ENCODE measurements at places on chromosomes 2 and 18.

GRCh38 chr2:234426616-234427015 lies 70.3 kb downstream of the ARL4C start:
- no peak for DNase-seq

- DNase-seq: no peak
Observed at GRCh38 chr18:32763293-32763692, 9.5 kb downstream of the KLHL14 start.

GRCh38 chr2:197717863-197718262 lies 12.7 kb downstream of the MARS2 start:
- no peak for DNase-seq

DNA sequence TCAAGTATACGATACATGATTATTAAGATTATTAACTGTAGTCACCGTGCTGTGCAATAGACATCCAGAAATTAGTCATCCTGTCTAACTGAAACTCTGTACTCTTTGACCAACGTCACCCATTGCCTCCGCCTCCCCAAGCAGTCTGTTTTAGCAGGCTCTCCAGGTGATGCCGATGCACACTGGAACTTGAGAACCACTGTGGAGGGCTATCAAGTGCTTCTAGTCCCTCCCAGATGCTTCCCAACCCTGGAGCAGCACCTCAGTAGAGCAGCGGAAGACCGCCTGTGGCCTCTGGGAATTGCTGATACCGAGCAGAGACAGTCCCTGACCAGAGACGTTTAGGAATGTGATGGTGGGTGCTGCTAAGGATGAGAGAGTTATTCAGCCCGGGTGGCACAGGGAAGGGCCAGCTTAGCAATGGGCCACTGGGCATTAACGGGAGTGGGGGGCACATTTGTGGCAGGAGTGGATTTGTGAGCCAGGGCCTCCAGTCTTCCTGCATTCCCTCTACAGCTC lies 50.7 kb downstream of the LIPG start:
- DNase-seq: no peak

GRCh38 chr2:101909760-101910159 lies 82.0 kb upstream of the IL1R2 start:
- no peak for DNase-seq

- DNase-seq: no peak
Observed at GRCh38 chr2:27711804-27712203, 48.1 kb downstream of the SLC4A1AP start.

GRCh38 chr2:192498747-192499146 lies 304.0 kb upstream of the TMEFF2 start:
- no peak for DNase-seq

GRCh38 chr2:33210626-33211025 lies 263.9 kb downstream of the LTBP1 start:
- DNase-seq: no peak

GRCh38 chr2:131036269-131036668 lies 57.0 kb downstream of the FAM168B start:
- DNase-seq: no peak

DNA sequence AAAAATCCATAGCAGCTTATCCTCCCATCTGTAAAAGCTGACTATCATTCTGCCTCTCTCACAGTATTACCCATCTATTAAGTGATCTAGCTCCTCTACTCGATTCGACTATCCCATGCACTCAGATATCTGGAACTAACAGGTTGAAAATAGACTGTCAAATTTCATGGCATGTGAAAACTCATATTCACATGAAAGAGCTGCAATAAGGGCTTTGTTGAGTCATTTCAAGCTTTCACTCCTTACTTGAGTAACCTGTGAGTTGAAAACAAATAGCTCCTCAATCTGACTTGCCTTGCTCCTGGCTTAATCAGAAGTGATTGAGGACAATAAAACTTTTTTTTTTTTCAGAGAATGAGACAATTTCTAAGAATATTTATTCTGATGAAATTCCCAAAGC lies 192.4 kb upstream of the ERBB4 start:
- no peak for DNase-seq

- no peak for DNase-seq
Observed at GRCh38 chr2:210003359-210003758, 921 bp downstream of the RPE start.

- no peak for DNase-seq
Observed at GRCh38 chr2:62450716-62451191, 55.2 kb downstream of the TMEM17 start.

DNA sequence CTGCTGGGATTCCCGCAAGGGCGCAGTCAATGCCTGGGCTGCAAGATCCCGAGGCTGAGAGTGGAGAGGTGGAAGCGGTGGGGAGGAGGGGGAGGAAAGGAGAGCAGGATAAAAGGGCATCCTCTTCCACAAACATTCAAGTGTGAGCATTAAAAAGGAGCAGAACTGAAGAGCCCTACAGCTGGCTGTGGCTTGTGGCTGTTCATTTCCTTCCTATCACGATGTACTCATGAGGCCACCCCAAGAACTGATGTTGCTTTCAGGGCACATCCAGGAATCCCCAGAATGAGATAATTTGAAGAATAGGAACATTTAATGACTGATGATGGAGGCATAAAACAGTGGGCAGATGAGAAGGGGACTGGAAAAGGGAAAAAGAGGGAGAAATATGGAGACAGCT lies 230.8 kb upstream of the SMIM21 start:
- DNase-seq: no peak

DNA sequence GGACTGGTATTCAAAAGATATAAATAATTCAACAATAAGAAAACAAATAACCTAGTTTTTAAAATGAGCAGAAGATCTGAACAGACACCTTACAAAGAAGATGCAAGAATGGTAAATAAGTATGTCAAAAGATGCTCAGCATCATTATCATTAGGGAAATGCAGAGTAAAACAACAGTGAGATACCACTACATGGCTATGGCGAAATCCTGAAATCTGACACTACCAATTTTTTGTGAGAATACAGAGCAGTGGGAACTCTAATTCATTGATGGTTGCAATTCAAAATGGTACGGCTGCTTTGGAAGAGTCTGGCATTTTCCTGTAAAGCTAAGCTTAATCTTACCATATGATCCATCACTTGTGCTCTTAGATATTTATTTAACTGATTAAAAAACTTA lies 151.8 kb downstream of the UBR3 start:
- DNase-seq: no peak

DNA sequence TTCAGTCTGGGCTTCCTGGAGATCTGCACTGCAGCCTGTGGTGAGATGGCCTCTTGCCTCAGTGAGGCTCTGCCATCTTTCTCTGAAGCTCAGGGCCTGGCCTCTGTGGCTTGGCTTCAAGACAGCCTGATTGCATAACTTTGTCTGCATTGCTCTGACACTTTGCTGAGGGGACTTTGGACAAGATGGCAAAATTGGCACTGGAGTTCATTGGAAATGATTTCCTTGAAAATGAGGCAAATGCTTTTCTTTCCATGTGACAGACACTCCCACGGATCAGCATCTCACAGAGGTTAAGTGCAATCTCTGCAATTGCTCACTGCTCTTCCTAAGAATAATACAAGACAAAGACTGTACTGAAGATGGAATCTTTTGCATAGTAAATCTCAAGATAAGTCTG lies 166.8 kb downstream of the KCNS3 start:
- no peak for DNase-seq

GRCh38 chr18:68642003-68642402 lies 72.9 kb downstream of the TMX3 start:
- DNase-seq: no peak

DNA sequence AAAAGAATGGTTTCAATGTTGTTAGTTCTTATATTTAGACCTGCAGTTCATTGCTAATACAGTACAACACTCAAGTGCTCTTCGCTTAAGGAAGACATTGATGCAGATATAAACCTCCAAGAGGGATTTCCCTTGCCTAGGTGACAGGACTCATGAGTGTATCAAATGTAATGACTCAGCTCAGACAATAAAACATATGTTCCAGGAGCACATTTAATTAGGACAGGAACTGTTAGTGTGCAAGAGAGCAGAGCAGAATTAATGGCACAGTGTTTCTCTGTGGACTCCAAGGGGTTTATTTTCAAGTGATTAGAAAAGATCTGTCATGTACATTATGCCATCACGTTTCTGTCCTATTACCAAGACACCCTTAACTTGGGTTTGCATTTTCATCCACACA lies 375.0 kb downstream of the LRRTM4 start:
- DNase-seq: no peak

- DNase-seq: no peak
Observed at GRCh38 chr18:44969214-44969795, 288.6 kb downstream of the SETBP1 start.

DNA sequence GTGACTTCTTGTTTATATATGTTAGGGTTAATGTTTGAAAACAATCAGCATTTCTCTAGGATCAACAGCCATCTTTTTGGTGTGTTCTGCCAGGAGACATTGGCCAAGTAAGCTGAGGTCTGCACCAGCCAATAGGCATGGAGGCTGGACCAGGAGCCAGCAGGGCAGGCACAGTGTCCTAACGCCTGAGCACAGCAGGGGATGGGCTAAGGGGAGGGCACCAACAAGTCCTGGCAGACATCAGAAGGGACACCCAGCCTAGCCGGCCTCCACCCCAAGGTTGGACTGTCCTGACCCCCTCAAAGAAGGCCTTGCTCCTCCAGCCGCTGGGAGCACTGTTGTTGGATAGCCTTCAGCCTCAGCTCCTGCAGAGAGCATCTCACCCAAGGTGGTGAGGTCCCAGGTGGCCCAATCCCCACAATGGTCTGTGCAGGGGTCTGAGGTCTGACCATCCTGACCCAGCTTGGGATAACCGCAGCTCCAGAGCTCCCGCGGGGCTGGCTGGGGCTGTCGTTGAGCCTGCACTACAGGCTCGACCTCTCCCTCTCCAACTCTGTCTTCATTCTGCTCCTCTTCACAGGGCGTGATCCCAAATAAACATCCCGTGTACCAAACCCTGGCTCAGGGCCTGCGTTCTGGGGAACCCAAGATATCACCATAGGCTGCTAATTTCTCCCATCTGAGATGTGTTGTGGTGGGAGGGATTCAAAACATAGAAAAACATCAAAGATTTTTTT lies 8.1 kb downstream of the TEX44 start:
- no peak for DNase-seq

DNA sequence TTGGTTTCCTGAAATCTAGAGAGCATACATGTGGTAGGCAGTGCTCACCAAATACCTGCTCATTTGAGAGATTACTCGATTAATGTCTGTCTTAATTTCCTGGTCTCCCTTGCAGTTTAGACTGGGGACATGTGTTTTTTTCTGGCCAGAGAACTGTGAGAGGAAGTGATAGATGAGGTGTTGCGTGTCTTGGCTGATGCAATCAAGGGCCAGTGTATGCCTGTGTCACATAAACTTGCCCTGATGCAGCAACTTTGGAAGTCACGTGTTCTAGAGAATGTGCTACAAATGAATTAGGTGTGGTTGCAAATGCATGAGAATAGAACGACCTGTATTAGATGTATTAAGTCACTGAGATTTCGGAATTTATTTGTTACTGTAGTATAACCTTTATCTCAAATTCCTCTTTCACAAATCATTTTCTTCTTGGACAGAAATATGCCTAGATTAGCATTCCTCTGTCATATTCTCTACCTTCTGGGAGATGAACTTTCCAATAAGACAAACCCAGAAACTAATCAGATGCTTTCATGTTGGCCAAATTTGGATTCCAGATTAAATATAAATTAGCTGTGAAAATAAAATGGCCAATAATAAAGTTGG lies 9.9 kb upstream of the IL1A start:
- DNase-seq: no peak

- DNase-seq: no peak
Observed at GRCh38 chr2:24993406-24994145, 21.8 kb upstream of the DNAJC27 start.

DNA sequence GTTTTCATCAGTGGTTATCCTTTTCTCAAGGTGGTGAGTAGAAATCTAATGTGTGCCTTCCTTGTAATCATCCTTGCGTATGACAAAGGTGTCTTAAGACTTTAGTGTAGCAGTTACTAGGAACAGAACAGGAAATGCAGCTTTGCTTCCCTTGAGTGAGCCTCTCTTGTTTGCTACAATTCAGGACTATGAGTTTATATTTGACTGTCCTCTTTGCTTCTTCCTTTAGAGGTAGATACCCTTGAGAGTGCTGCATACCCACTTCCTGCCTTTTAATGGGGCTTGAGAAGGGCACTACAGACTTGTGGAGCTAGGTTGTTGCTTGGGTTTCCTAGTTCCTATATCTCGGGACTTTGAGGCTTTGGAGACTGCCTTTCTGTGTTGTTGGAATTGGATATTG lies 3.8 kb downstream of the KCNJ13 start:
- DNase-seq: no peak

- DNase-seq: no peak
Observed at GRCh38 chr18:37778417-37779165, 213.0 kb upstream of the CELF4 start.

DNA sequence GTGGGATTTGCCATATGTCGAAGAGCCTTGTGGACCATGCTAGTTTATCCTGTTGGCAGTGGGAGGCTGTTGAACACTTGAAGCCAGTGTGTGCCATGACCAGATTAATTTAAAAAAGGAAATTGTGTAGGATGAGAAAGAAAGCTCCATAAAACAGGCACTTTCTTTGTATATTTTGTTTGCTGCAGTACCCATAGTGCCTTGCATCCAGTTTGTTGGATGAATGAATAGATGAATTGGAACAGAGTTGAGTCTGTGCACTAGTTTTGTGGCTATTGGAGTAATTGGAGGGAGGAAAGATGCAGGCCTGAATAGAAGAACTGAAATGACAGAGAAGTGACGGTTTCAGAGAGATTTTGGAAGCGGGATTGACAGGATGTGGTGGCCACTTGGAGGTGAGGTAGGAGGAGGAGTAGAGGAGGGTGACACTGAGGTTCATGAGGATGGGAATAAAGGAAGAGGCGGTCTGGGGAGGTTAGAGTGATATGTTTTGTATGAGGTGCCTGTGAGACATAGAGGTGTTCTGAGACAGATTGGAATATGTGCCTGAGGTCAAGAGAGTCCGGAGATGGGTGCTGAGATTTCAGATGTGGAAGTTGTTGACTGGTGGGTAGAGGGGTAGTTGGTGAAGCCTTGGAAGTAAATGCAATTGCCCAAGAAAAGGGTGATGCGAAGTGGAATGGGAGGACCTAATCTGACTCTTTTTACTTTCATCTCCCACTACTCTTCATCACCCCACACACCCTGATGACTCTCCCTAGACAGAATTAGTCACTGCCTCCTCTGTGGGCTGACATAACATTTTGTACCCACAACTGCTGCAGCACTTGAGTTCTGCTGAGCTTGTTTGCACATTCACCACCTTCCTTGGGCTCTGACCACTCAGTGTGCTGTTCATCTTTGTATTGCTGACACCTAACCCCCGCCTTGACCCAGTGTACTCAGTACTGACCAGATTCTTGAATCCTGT lies 5.1 kb downstream of the DGUOK start:
- DNase-seq: no peak

GRCh38 chr2:62692225-62692624 lies 13.3 kb upstream of the EHBP1 start:
- no peak for DNase-seq

DNA sequence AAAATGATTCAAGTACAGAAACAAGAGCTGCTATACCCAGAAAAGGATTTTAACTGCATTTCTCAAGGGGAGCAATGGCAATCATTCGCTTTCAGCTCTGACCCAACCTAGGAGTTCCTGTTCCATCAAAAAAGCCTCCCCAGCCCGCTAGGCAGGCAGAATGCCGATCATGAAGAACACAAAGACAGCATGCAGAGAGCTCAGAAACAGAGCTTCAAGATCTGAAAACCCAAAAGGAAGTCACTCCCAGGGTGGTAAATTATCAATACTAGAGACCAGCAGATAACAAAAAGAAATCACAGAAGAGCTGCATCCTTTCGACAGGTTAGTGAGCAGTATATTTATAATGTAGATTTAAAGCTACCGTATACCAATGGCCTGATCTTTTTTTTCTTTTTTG lies 84.8 kb upstream of the CRIM1 start:
- DNase-seq: no peak

Measured in NCI-H1436 treated with DMSO at 0.1 percent for 48 hours (cell line).